NCI-H1417 treated with DMSO at 0.1 percent for 48 hours (cell line): ENCODE measurements at places on chromosomes 4 and X.

DNA sequence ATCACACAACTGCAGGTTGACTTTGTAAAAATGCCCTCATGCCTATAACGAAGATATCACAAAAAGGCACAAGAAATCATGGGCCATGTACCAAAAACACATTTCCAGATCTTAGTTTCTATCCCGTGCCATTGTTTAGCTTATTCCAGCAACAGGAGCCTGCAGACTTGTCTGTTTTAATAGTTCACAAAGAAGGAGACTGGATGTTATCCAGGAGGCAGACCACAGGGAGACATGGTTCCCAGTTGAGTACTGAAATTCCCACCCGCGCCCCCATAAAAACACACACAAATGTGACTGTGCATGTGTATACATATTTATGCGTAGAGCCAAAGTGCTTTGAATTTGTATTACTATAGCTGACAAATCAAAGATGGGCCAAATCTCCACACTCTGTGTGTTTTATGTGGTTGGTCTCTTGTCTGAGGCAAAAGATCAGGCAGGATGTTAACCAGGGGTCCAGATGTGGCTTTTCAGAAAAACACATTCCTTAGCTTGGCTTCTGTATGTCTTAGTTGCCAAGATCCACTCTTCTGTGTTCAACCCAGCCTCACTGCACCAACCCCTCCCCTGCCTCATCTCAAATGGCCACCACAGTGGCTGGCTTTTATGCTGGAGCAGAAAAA lies 469.2 kb upstream of the DIPK2B start:
- no peak for DNase-seq

DNA sequence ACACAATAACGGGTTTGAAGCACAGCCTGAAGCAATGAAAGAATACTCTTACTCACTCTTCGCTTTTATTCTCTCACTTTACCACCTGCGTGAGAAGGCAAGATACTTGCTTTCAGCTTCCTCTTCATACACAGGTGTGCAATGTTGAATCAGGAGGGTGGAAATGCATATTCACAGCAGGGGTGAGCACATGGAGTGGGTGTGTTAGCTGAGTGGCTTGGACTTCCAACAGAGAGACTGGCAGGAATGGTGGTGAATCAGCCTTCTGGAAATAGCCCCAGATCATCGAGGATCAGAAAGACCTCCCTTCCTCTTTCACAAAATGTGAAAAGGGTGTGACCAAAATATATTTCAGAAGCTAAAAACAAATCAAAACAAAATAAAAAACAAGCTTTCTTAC lies 521.2 kb downstream of the STIM2 start:
- no peak for DNase-seq

GRCh38 chr4:44623676-44624075 lies 27.7 kb downstream of the YIPF7 start:
- no peak for DNase-seq

DNA sequence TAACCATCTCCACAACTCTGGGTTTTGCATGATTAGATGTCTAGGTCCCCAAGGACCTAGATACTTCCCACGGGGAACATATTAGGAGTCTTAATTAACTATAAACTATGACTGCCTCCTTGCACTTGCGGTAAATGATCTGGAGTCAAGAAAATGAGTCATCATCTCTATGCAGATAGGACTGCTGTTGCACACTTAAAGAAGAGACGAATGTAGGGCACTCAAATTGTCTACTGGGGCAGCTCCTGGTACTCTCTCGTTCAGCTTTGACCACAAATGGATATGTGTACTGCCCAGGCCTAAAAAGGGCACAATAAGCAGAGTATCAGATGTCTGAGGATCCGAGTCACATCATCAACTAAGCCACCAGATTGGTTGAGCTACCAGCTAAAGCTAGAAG lies 1783.4 kb upstream of the AGA start:
- no peak for DNase-seq

DNA sequence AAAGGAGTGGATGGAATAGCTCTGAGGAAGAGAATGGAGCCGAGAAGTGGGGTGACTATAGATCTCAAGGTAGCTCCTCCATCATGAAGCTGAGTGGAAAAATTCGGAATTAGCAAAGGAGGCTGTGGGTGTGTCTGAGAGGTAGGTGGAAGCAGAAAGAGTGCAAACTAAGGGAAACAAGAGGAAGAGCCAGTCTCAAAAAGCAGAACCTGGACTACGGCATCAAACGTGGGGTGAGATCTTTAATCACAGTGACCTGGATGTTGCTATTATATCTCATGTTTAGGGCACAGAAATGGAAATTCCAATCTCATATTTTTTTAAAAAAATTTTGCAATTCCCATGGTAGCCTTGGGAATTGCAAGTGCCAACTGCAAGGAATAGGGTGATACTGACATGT lies 162.5 kb upstream of the RASGEF1B start:
- DNase-seq: no peak

DNA sequence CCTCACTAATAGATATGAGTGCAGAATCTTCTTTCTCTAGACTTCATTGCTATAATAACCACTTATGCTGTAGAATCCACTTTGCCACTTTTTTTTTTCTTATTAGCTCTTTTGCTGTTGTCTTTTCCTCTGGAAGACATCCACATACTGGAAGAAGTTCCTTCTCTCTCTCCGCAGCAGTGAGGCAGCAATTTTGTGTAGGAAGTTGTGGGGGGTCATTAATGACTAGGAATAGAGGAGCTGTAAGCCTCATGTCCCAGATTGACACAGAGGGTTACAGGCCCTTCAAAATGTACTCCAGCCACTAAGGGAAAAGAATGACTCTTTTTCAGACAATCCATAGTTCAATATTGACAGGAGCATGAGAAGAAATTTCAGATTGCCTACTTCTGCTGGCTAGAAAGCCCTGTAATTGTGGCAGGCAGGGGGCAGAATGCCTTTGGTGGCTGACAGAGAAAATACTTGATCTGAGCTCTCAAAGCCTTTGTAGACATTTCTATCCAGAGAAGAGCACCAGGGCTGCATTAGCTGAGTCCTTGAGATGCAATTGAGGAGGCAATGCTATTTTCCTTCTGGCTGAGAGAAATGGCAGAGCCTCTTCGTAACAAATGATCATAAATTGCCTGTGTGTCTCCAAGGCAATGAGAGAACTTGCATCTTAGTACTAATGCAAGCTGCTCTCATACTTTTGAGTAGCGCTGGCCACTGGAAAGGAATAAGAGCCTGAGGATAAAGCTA lies 856.2 kb downstream of the STIM2 start:
- DNase-seq: no peak

GRCh38 chr4:23814587-23814986 lies 75.3 kb downstream of the PPARGC1A start:
- no peak for DNase-seq

DNA sequence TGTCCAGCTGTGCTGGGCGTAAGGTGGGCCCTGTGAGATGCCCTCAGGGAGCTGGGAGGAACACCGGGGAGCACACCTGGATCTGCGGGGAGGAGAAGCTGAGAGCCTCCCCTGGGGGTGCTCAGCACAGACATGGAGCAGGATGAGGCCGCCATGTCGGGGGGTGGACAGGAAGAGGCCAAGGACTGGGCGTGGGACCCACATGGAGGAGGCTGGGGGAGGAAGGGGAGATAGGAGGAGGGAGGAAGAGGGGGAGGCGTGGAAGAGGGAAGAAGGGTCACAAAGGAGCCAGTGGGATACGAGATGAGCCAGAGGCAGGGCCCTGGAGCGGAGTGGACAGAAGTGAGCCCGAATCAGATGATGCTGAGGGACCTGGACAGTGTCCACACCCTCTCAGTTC lies 66.3 kb downstream of the ZFYVE28 start:
- DNase-seq: no peak

GRCh38 chrX:9724711-9725110 lies 40.9 kb downstream of the GPR143 start:
- DNase-seq: no peak

DNA sequence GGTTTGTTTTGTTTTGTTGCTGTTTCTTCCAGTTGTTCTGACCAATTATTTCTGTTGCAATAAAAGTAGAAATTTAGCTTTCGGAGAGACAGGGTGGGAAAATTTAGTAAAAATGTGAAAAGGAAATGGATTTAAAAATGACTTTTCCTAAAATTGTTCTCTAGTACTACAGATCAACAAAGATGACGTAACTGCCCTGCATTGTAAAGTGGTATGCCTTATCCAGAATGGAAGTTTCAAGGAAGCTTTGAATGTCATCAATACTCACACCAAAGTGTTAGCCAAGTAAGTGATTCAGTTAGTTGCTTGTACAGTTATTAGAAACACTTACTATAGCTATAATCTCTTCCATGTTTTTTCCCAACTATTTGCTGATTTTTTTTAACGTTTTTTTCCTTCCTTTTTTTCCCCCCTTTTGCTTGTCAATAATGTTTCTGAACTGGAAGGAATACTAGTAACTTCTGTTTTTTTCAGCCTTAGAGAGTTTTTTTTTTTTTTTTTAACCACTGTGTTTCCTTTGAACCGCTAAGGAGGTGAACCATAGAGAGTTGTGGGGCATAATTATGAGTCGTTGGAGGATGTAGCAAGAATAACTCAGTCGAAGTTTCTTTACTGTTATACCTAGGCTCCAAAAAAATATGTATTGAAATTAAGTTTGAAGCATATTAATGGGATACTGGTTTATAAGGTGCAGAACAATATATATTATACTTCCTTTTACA lies 2.2 kb downstream of the SRP72 start:
- no peak for DNase-seq

DNA sequence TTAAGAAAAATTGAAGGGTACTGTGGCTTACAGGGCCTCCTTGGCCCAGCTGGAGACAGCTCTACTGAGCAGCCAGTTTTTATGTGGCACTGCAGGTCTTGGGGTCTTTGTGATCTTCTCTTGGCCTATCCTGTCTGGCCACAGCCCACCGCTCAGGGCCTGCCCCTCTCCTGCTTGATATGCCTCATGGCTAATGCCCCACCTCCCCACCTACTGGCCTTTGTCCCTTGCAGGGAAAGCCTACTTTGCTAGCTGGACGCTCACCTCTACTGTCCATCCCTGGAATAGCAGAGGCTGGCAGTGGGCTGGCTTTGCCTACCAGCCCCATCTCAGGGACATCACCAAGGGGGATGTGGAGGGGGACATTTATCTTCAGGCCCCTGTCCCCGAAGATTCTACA lies 134.1 kb downstream of the PJA1 start:
- no peak for DNase-seq

DNA sequence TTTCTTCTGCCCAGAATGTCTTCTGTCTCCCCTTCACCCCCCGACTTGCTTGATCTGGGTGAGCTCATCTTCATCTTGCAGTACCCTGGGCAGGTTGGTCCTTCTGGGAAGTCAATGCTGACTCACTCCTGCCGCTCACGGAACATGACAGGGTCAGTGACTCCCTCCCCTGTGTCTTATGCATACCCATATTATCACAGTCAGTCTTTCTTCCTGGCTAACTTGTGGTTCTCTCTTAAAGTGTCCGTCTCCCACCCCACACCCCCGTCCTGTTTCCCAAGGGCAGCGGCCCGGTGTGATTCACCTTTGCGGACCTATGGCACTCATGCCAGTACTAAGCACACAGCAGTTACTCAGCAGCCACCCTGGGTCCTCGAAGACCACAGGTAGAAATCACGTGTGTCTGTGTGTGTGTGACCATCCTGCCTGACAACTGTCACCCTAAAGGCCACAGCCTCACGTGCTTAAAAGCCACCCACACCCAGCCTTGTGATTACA lies 17.7 kb downstream of the IQSEC2 start:
- no peak for DNase-seq

DNA sequence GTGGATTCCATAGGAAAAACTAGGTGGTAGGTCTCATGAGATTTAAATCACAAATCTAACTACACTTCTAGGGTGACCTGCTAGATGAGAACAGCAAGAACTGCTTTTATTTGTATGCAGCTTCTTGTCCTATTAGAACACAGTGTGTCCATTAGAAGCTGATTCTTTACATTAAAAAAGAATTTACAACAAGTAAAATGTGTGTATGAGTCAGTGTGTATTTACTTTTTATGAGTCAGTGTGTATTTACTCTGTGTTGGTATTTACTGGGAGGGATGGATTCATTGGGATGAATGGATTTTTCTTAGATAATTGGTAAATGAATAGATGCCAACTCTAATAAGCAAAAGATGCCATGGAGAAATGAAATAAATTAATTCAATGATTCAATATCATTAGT lies 40.6 kb upstream of the XPNPEP2 start:
- no peak for DNase-seq

DNA sequence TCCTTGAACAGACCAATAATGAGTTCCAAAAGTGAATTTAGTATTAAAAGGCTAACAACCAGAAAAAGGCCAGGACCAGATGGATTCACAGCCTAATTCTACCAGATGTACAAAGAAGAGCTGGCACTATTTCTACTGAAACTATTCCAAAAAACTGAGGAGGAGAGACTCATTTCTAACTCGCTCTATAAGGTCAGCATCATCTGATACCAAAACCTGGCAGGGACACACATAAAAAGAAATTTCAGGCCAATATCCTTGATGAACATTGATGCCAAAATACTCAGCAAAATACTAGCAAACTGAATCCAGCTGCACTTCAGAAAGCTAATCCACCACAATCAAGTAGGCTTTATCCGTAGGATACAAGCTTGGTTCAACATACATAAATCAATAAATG lies 35.8 kb upstream of the USP46 start:
- no peak for DNase-seq

GRCh38 chrX:9416562-9417348 lies 48.1 kb upstream of the TBL1X start:
- no peak for DNase-seq

DNA sequence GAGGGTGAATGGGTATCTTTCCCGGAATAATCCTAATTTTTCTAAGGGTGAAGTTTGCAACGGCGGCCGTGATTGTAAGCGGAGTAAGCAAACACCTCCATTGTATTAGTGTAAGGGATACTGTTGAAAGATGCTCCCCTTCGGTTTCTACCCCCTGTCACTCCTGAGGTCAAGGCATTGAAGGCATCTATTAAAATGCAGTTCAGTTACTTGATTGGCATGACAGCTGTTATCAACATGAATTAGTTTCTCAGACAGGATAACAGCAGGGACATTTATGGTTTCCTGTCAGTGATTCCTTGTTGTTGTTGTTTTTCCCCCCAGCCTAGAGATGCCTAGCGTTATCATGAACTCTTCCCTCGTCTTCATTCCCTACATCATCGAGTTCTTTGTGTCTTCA lies 552 bp downstream of the SLC25A14 start:
- DNase-seq: no peak

- no peak for DNase-seq
Measured at GRCh38 chrX:24231131-24231540, 81.6 kb downstream of the ZFX start.

- DNase-seq: no peak
Measured at GRCh38 chrX:2676794-2677675, 14.1 kb upstream of the CD99 start.

GRCh38 chr4:145388043-145388442 lies 93.6 kb upstream of the SMAD1 start:
- DNase-seq: no peak

- DNase-seq: no peak
Measured at GRCh38 chr4:121192480-121192879, 28.4 kb upstream of the TNIP3 start.

GRCh38 chrX:40622479-40623138 lies 619 bp upstream of the MPC1L start:
- DNase-seq: no peak

DNA sequence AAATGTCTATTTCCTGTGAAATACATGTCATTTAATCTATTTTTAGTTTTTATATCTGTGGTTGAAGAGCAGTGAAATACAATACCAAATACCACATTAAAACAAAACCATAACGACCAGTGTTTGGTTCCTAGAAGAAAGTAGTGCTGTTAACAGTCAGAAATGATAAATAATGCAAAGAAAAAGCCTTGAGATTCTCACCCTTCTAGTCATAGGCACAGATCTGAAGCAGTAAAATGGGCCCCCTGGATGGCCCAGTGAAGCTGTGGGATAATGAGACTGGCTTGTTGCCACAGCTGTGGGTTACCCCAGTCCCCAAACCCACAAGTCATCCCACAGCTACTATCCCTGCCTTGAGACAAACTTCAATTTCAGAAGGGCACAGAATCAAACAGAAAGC lies 137.3 kb upstream of the RPL34 start:
- no peak for DNase-seq
